ENCODE measurements at places on chromosomes 12 and 14.

DNA sequence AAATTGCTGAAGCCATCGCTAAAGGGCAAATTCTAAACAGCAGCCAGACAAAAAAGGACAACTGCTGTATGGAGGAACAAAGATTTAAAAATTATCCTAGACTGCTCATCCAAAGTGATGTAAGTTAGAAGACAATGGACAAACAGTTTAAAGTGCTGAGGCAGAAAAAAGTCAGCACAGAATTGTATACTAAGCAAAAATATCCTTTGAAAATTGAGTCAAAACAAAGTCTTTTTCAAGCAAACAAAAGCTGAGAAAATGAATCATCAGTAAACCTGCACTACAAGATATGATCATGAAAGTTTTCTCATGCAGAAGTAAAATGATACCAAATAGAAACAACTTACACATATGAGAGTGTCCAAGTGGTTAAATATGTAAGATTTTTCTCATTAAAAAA, 43.6 kb downstream of the EML5 start:
- no peak for DNase-seq

GRCh38 chr12:20411345-20411744, 43.0 kb downstream of the PDE3A start:
- DNase-seq, result no peak

- no peak for DNase-seq
Measured at GRCh38 chr12:15037091-15037687, 64.3 kb downstream of the PDE6H start.

DNA sequence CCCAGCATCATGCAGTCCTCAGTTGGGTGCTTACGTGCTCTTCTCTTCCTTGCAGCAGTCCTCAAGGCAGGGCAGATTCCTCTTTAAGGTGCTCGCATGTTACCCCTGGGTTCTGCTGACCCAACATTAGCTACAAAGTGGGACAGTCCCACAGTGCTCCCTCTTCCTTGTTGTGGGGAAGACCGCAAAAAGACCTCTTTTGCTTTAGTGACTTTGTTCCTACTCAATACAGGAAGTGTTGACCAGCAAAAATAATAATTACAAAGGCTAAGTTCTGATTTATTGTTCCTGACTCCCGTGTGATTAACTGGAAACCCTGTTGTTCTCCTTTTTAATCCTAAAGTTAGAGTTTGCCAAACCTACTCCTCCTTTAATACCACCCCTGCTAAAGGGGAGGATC, 13.7 kb downstream of the PIGH start:
- DNase-seq, result no peak

DNA sequence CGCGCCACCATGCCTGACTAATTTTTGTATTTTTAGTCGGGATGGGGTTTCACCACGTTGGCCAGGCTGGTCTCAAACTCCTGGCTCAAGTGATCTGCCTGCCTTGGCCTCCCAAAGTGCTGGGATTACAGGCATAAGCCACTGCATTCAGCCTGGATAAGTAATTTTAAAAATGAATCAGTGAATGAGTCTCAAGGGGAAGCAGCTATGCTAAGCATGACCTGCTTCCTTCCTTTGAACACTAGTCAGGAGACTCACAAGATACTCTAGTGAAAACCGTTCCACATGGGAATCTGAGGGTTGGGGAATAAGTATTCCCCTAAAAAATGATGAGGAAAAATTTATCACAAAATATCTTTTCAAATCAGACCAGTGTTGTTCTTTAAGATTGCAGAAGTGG, 10.7 kb upstream of the FAM234B start:
- DNase-seq, result no peak

GRCh38 chr14:66009089-66009488, 477.1 kb upstream of the CCDC196 start:
- no peak for DNase-seq

GRCh38 chr14:101559624-101560533, 1.4 kb upstream of the DIO3 start:
- DNase-seq, result no peak

DNA sequence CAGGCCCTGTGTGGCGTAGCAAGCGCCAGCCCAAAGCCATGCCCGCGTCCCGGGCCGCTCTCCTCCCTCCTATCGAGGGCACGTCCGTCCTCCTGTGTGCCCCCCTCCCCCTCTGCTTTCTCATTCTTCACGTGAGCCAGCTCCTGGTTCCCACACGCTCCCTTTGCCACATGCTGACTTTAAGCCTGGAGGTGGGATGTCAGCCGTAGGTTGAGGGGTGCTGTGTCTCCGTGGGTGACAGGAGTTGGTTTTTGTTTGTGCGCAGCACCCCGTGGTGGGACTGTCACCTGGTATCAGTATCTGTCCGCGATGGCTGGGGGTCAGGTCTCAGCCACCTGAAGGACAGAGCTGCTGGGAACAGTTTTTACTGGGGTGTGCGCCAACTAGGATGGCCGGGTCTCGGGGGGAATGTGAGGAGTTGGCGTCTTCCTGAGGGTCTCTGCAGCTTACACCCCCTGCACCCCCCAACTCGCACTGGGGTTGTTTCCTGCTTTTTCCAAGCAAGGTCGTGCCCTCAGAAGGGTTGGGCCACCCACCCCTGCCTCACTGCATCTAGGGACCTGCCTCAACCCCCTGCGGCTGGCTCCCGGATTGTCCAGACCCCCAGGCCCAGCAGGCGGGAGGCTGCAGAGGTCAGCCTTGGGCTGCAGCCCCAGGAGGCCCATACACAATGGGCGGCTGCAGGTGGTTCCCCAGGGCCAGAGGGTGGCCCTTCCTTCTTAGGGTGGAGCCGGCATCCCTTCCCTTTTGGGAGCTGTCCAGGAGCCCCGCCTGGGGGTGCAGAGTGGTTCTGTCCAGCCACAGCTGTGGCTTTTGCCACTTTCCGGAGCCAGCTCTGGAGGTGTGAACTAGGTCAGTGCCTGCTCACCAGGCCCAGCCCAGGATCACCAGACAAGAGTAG, 7.3 kb downstream of the ULK1 start:
- no peak for DNase-seq

DNA sequence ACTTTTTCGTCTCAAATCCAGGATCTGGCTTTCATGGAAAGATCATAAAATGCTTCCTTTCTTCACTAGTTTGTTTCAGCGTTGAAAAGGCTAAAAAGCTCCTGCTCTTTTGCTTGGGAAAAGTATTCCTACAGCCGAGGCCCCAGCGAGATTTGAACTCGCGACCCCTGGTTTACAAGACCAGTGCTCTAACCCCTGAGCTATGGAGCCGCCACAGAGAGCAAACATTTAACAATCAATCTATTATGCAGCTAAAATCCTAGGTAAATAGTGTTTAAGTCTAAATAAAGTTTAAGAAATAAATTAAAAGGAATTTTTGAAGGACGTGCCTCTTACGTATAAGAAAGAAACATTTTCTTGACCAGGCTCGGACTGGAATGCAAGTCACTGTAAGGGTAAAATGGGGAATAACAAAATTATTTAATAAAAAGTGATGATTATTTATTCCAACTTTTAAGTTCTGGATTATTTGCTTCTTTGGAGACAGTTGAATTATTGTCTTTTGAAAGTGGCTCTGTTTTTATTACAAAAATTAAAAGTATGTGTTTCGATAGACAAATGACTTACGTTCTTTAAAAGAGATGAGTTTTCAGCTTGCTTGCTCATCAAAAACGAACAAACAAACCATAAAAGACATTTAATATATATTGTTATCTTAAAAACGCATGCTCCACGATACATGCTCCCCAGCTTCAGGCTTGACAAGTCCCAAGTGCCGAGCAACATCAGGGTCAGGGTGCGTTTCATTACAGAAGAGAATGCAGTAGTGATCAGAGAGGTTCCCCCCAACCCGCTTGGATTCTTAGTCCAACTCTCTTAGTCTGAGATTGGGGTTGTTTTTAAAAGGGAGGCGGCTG, 10.2 kb downstream of the OR6S1 start:
- no peak for DNase-seq

- no peak for DNase-seq
Measured at GRCh38 chr12:114664651-114665320, 19.2 kb downstream of the TBX3 start.

DNA sequence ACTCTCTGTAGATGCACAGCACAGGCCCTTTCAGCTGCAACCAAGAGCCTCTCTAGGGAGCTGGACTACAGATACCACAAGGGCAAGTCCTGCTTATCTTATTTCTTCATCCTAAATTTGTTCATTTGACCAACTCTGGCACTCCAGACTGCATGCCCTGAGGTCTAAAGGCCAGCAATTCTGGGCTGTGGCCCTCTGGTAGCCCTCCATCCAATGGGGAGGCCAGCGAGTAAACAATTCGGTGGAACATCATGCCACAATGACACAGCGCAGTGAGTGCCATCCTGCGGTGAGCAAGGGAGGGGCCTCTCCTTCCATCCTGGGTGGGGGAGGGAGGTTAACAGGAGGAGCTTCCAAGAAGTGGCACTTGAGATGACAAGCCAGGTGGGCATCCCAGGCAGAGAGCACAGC, 652 bp upstream of the SELPLG start:
- peak; percentile 53 for DNase-seq

DNA sequence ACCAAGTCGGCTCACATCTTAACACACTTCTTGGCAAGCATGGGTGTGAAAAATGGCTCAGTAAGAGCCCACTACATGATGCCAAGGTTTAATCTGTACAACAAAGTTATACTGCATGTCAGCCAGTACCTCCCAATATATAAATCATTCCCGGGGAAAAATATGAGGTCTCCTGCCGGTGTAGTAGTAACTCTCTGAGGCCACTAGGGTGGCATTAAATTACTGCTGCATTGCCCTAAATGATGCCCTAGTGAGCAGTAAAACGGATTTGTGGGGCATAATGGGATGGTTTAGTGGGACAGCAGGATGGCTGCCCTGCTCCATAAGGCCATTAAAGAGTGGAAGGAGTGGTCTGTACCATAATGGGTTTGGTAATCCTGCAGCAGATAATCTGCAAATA, 267.7 kb downstream of the MED13L start:
- DNase-seq, result no peak

DNA sequence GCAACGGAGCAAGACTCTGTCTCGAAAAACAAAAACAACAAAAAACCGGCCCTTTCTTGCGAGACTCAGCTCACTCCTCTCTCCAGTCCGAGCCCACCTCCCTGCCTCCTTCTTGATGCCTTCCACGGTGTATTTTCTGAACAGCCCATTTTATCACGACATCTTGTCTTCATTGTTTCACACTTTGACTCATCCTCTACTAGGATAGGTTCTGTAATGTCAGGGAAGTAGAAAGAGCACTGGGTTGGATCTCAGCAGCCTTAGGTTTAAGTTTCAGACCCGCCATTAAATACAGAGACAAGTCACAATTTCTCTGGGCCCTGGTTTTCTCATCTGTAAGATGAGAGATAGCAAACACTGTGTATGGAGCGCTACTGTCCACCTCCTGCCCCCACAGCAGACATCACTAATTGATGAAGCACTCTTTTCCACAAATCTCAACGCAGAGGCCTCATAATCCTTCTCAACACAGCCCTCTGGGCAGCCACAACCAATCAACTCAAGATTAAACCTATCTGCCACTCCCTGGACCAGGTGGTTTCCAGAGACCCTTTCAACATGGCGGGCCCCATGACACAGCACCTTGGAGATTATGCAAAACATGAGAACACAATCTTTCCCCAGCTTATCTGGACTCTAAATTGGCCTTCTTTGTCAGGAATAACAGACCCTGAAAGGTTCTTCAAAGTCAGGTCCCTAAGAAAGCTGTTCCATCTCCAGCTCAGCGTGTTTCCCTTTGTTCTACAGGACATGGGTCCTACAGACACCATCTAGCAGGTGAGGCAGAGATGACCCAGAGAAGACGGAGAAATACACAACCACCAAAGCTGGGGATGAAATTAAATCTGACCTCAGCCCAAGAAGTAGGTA, 35.6 kb downstream of the CCDC88C start:
- DNase-seq, result no peak

DNA sequence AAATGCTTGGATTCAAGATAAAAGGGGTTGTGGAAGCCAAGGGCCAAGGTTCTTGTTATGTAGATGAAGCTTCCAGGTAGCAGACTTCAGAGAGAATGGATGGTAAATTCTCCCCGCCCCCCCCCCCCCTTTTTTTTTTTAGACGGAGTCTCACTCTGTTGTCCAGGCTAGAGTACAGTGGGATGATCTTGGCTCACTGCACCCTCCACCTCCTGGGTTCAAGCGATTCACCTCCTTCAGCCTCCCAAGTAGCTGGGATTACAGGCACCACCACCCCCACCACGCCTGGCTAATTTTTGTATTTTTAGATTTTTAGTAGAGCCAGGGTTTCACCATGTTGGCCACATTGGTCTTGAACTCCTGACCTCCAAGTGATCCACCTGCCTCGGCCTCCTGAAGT, 4.1 kb downstream of the DGLUCY start:
- DNase-seq, result no peak

DNA sequence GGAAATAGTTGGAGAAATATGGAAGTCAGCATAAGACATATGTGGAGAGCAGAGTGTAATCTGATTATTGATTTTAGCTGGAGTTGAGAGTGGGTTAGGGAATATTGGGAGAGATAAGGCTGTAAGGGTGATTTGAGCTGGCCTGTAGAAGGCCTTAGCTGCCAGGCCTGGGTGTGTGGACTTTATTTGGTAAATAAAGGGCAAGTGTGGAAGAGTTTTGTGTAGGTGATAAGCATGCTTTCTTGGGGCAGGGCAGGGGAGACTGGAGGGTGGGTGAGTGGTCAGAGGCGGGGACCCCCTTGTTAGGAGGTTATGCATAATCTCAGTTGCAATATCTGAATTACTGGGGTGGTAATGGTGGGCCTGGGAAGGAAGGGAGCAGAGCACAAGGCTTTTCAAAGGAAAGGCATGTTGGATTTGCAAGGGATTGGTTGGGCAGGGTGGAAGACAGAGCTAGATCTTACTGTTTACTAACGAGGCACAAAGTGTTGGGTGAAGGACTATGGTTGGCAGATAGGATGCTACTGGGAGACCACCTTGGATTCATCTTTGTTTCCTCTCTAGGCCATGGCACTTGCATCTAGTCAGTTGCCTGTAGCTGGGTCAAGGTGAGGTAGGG, 5.5 kb downstream of the KHNYN start:
- DNase-seq, result no peak

DNA sequence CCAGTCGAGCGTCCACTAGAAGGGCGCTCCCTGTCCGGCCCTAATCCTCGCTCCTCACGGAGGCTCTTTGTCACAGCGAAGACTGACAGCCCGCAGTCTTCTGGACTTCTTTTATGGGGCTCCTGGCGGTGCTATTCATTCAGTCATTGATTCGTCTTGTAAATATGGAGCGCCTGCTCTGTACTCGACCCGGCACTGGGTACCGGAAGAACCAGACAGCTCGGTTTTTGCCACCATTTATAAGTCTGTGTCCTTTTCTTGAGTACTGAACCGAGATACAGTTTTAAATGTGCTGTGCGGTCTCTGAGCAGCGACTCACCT, 570 bp downstream of the DMAC2L start:
- no peak for DNase-seq

DNA sequence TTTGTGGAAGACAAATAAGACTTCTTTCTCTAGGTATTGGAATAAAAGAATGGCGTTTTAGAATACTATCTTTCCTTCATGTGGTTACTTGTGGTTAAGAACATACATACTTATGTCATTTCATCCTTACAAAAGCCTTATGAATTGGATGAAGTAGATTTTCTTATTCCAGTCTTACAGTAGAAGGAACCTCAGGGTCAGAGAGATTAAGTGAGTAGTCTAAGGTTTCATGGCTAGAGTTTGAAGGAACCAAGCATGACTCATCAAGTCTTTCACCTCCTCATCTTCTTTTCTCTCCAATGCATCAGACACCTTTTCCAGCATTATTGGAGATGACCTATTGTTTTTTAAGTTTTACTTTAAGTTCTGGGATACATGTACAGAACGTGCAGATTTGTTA, 92.9 kb upstream of the NEDD1 start:
- DNase-seq, result no peak
